Stimulated activated CD4-positive, alpha-beta T cell treated with anti-CD3 and anti-CD28 coated beads, Interleukin-2, amount 100 ng/mL, for 24 hours (primary cell): ENCODE measurements at places on chromosomes 6 and 20.

- DNase-seq: no peak
Measured at GRCh38 chr6:31945507-31946369, at the start of gene CFB. Gene CFB, plus strand, starts transcription at chr6:31946095. Its CDS starts 127 bp downstream, at chr6:31946222.

DNA sequence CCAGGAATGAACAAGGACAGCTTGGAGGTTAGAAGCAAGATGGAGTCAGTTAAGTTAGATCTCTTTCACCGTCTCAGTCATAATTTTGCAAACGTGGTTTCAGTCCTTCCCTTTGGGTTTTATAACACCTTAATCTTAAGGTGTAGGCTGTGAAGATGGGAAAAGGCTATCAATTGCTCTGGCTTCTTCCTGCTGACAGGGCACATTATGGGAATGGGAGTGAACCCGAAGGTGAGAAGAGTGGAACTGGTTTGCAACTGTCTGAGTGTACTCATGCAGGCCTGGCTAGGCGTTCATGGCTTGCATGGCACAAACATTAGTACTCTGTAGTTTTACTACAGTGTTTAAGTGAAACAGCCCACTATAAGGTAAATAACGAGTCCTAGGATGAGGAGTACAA, 9.4 kb downstream of the TAF8 start:
- no peak for DNase-seq

DNA sequence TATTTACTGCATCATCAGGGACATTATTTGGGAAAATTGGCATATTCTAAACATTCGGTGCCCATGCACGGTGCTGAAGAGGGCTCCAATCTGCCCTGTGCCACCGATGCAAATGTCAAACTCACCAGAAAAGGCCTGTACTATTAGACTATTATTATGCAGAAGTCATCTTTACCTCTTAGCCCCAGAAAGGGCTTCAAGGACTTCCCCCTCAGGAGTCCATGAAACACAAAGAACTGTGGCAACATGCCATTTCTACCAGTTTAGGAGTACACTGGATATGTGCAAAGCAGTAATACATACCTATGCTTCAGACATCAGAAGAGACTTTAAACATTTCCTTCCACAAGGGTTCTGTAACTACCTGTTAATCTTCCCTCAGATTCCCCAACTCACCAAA, 8.6 kb downstream of the DIDO1 start:
- DNase-seq: no peak

DNA sequence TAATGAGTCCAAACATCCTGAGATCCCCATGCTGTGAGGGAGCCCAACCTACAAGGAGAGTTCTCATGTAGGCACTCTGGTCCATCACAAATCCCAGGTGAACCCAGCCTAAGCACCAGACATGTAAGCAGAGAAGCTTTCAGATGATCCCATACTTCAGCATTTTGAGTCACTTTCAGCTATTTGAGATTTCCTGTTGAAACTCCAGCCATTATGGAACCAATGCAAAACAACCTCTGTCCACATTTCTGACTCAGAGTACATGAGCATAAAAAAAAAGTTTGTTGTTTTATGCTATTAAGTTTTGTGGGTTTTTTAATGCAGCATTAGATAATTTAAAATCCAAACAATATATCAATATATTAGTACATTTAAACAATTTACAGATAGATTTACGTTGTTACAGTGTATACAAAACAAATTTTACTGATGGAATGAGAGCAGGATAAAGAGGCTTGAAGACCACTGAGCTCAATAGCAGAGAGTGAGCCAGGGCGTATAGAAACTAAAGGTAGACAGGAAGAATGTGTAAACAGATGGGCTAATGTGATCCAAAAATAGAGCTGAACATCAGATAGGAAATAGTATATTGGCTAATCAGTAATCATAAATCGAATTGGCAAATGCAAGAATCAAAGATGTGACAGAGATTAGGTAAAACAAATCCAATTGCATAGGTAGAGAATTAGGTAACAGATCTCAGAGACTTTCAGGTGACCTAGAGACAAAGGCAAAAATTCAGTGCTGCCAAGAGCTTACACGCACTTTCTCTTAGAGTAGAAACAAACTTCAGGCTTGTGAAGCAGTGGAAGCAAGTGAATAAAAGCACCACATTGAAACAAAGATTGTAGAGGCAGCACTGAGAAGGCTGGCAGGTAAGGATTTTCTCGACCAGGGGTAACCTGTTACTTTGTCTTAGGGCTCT, 36.2 kb upstream of the PLCB1 start:
- no peak for DNase-seq

DNA sequence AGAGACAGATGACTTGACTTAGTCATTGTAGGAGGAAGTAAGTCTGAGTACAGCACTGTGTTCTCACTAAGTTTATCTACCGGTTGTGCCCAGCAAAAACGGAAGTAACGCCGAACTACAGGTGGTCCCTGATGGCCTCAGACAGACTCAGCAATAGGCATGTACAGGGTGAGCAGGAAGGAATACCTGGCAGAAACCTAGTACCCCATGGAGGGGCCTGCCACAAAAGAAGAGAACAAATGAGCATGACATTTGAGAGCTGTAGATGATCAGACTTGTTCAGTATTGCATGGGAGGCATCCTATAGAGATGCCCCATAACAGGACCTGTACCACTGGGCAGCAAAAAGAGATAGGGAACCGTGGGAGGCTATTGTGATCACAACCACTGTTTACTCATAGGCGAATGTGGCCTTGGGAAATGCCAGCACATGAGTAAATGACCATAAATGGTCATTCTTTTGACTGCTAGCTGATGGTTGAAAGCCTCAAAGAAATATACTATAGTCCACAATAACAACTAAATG, 106.4 kb upstream of the TAB2 start:
- DNase-seq: peak; percentile 12

- no peak for DNase-seq
Measured at GRCh38 chr6:151757506-151757955, 50.0 kb upstream of the ESR1 start.

GRCh38 chr20:50396623-50397022, 113.6 kb upstream of the PTPN1 start:
- no peak for DNase-seq

- no peak for DNase-seq
Measured at GRCh38 chr6:42211726-42212125, 5.9 kb downstream of the MRPS10 start.

GRCh38 chr6:42255050-42255449, 37.4 kb upstream of the MRPS10 start:
- DNase-seq: no peak

DNA sequence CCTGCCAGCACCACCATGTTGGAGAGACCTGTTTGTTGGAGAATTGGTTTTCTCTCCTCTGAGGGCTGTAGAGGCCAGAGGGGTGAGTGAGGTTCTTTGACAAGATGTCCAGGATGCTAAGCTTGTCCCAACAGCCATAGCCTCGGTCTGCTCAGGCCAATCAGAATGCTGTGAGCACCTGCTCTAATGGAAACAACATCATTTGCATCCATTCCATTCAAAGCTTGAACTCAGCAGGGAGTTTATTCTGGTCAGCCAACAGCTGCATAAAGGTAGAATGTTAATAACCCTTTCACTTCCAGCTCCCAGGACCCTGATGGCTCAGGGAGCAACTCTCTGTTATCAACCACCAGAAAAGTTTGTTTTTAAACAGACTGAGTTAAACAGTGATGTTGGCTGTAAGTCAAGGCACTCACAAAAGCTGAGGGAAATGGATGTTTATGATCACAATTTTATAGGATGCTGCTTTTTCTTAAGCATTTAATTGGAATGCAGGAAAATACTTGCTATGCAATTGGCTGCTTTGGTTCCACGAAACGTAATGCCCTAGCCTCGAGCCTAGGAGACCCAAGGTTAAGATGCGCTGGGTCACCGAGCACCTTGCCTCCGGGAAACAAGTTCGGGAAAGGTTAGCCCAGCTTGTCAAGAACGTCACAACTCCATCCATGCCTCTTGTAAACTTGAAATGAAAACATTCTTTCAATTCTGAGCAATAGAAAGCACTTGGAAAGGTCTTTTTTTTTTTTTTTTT, 155.2 kb downstream of the NFATC2 start:
- no peak for DNase-seq

- DNase-seq: no peak
Measured at GRCh38 chr6:3610206-3610605, 141.3 kb downstream of the PXDC1 start.

DNA sequence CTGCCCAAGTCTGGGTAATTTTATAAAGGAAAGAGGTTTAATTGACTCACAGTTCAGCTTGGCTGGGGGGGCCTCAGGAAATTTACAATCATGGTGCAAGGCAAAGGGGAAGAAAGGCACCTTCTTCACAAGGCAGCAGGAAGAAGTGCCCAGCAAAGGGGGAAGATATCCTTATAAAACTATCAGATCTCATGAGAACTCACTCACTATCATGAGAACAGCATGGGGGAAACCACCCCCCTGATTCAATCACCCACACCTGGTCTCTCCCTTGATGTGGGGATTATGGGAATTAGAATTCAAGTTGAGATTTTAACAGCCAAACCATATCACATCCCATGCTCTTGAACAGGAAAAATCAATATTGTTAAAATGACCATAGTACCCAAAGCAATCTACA, 215.2 kb upstream of the TAB2 start:
- no peak for DNase-seq

GRCh38 chr6:135906972-135907465, 55.5 kb downstream of the PDE7B start:
- DNase-seq: no peak

DNA sequence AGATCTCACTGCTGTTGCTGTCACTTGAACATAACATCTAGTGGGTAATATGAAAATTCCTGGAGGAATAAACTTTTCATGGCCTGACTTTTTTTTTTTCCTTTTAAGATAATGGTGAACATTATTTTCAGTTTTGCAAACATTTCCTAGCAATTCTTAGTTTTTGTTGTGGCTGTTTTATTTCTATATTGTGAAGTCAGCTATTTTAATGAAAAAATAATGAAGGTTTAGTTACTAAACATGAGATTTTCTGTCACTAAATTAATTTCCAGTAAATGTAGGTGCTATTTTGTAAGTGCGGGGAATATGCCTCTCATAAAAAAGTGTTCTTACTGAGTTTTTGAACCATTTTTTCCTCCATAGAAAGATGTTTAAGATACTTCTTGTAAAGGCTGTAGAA, 23.4 kb upstream of the FAM209A start:
- DNase-seq: no peak

DNA sequence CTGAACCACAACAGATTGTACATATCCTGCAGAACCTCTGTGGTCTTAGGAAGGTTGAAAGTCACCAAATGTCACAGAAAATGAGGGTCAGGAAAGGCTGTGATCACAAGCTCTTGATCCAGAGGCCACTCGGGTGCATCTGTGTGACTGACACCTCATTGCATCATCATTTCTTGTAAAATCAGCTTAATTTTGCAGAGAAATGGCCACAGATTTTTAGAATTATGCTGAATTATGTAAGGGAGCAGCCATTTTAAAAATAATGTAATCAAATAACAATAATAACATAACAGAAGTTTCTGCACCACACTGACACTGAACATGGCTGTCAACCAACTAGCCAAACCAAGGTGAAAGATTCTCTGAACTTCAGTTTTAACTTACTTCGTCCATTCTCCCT, 32.5 kb upstream of the PRND start:
- no peak for DNase-seq

GRCh38 chr6:157535340-157536222, 154.6 kb downstream of the ZDHHC14 start:
- DNase-seq: no peak

DNA sequence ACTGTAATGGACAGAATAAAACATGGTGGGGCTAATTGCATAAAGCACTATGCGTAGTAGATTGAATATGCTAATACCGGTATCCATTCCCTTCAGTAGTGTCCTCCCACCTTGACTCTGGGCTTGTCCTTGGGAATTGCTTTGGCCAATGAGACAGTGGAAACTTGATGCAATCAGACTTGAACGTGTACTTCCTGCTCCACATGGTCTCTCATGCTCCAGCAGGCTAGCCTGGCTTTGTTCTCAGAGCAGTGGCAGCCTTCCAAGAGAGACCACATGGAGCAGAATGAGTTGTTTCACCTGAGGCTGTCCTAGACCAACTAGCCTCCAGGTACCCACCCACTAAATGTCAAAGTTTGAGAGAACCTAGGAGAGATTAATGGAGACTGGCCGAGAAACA, 37.0 kb upstream of the BTBD3 start:
- DNase-seq: no peak

DNA sequence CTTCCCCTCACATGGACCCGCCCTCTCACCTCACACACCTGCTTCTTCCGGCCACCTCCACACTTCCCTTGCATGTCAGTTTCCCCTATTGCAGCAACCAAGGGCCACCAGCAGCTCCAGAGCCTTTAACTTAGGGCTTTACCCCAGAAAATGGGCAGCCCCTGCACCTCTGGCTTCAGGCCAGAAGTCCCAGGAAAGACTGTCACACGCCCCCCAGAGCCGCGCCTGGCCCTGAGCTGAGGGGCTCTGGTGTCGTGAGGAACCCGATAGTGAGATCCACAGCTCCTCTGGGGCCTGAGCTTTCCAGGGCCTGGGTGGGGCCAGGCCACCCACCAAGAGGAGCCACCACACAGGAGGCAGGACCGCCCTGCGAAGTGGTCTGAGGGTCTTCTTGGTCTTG, 182.4 kb downstream of the DLL1 start:
- no peak for DNase-seq

- peak; percentile 92 for DNase-seq
Measured at GRCh38 chr6:37819177-37819801, at the start of gene ZFAND3. Gene ZFAND3, plus strand, starts transcription at chr6:37819727. Its CDS starts 219 bp downstream, at chr6:37819946.

- peak; percentile 30 for DNase-seq
Measured at GRCh38 chr6:111113336-111114086, 26.2 kb downstream of the SLC16A10 start.

DNA sequence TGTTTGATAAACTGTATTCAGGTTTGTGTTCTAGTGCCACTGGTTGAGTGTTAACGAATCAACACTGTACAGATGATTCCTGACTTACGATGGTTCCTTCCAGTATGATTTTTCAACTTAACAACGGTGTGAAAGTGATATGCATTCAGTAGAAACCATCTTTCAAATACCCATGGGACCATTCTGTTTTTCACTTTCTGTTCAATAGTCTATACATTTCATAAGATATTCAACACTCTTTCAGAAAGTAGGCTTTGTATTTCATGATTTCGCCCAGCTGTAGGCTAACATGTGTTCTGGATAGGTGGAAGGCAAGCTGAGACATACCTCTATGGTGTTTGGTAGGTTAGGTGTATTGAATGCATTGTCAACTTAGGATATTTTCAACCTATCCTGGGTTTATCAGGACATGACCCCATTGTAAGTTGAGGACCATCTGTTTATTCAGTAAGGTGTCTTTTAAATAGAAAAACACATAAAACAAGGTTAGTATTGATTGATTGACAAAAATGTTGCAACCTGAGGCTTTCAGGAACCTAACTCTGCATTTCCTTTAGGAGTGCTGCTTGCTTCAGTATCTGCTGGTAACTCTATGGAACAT, 32.3 kb downstream of the SYNJ2 start:
- DNase-seq: no peak

- DNase-seq: no peak
Measured at GRCh38 chr20:14611479-14611878, 274.1 kb upstream of the FLRT3 start.

DNA sequence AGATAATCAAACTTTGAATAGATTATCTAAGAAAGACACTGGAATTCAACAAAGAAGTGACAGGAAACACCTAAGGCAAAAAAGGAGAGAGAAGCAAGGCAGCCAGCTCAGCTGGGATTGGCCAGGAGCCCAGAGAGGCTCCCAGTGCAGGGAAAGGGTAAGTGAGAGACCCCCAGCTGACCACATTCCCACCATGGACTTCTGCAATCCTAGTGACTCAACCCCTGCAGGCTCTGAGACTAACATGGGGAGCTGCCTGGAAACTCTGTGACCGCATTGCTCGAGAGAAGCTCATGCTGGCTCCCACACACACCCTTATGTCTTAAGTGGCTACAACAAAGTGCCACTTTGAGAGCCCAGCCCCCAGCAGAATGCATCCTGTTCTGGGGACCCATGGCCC, 215.1 kb downstream of the PACRG start:
- no peak for DNase-seq
